ENCODE measurements at places on chromosomes 11 and 22.
A peak's percentile ranks its signal among the peaks of the same experiment; 100 is the strongest.

DNA sequence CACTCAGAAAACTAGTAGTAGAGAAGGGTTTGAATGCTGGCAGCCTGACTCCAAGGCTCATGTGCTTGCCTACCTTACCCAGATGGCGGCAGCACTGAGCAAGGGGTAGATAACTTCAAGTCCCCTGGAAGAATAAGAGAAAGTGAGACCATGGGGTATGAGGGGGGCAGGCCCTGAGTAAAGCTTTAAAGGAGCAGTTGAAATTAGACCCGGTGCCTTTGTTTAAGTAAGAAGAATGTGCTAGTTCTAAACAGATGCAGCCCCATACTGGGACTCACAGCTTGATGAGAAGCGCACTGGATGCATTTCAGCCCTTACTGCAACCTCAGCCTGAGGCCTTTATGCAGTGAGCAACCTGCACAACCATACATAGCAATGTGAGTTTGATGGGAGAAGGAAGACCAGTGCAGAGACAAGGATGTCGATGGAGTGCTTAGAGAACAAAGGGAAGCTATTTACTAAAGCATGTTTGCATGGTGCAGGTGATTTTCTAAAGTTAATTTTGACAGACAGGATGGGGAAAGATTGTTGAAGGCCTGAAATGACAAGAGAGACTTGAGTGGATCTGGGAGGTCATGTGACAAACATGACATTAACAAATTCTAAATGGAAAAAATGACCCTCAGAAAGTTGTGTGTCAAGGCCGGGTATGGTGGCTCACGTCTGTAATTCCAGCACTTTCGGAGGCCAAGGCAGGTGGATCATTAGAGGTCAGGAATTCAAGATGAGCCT, 27.1 kb upstream of the TMA7B start:
- DNase-seq, result no peak

GRCh38 chr11:128208329-128209137, 378.8 kb downstream of the ETS1 start:
- peak; percentile 71 for DNase-seq

- DNase-seq, result no peak
These were observed 3.7 kb downstream of the SLC39A13 start for GRCh38 chr11:47411884-47412746.

DNA sequence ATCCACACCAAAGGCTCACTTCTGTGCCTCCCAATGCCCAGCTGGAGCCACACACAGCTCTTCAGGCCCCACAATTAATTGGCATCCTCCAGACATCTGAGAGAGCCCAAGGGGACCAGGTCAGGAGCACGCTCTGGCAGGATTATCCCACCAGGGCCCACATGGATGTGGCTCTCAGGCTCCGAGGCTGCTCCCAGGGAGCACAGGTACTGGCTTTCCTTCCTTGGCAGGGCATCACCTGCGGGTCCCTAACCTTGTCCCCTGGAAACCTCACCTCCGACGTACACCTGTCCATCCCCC, 54.3 kb downstream of the CD6 start:
- no peak for DNase-seq

GRCh38 chr11:6357222-6357621, 33.1 kb upstream of the SMPD1 start:
- peak; percentile 94 for DNase-seq

- no peak for DNase-seq
These were observed 2.6 kb upstream of the RTL6 start for GRCh38 chr22:44500599-44500998.

GRCh38 chr22:40679249-40679963, at the start of gene MCHR1:
MCHR1 (plus strand) TSS chr22:40679484; CDS start chr22:40679653, 169 bp downstream.
- DNase-seq, result no peak

DNA sequence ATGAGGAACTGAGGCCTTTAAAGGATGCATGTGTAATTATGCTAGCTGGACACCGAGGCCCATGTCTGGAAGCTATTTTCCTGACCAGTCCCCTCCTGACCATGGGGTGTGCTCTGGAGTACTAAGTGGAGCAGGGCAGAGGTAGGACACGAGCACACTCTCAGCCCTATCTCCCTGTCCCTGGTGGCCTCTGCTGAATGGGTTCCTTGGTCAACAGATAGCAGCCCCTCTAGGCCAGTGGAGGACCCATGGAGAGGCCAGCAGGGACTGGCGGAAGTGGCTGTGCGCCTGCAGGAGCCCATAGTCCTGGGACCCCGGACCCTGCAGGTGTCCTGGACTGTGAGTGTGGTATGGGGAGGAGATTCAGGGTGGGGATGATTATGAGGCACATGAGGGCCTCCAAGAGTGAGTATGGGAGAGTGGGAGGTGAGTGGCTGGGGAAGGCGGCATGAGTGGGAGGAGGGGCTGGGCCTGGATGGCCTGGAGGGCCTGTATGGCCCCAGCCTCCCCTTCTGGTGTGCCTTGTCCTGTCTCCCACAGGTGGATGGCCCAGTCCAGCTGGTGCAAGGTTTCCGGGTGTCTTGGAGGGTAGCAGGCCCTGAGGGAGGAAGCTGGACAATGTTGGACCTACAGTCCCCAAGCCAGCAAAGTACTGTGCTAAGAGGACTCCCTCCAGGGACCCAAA, 9.5 kb downstream of the ROBO3 start:
- no peak for DNase-seq

- no peak for DNase-seq
These were observed 32.6 kb upstream of the PRDM11 start for GRCh38 chr11:45113807-45114206.

DNA sequence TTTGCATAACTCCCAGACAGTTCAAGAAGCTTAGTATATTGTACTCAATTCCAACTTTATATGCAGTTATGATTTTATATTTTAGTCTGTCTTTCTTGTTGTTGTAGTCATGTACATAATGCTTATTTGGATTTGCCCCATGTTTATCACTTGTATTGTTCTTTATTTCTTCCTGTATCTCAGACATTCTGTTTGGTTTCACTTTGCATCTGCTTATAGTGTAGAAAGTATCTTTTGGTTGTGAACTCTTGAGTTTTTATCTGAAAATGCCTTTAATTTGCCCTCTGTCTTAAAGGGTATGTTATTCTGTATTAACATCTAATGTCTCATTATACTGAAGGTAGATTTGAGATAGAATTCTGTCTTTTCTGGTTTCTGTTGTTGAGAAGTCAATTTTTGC, 275.4 kb downstream of the DYNC2H1 start:
- DNase-seq, result no peak

- peak; percentile 20 for DNase-seq
These were observed 1.4 kb upstream of the UVRAG start for GRCh38 chr11:75813622-75814039.

GRCh38 chr22:38271927-38272372, 860 bp downstream of the TMEM184B start:
- DNase-seq, result no peak

Measured in kidney glomerular epithelial cell (primary cell).